HFFc6 (cell line): ENCODE measurements at places on chromosomes 2 and 18. TPM values are rescaled to one million over a fixed set of nuclear protein-coding genes. Genes with fewer than 3 reads are reported as not detected.

Gene FOXI3
- total RNA-seq, result not detected in 3 replicates

Gene OSBPL6
- total RNA-seq, result 3.3 to 8.3 TPM (median 5.6 TPM) in 3 replicates

Gene UGT1A4
- not detected in 3 replicates for total RNA-seq

Gene MAPRE3
- total RNA-seq, result 17.9 to 22.2 TPM (median 19.9 TPM) in 3 replicates

Gene DRC1
- not detected in 3 replicates for total RNA-seq

DNA sequence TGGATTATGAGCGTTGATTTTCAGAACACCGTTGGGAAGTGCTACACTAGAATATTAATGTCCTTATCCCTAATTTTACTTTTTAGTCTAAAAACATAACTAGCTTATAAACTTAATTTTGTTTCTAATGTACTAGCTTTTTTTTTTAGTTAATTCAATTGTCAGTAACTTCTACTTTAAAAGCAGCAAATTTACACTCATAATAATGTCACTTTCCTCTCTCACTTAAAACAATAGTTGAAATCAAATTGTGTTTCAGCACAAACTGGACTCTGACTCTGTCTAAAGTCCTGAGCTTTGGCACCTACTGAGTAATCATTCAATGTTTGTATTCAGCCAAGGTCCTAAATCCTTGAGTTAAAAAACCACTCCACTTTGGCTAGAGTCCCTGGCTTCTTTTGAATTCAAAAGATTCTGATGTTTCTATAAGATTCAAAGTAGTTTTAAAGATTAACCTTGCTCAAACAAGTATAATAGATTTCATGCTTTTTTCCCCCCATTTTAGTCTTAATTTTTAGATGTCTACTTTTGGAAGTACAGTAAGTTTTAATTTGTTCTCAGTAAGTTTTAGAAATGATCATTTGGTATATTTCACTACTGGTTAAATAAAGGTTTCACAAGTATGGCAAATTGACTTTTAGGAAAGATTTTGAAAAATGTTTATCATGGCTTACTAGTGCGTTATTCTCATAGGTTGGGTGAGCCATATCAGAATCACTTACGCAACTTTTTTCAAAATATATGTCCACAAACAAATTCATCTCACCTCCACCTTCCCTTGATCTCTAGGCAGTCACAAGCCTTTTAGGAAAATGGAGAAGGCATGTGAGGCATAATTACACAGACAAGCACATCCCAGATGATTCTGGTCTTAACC lies 23.4 kb downstream of the CCNYL1 start:
- no peak for DNase-seq

DNA sequence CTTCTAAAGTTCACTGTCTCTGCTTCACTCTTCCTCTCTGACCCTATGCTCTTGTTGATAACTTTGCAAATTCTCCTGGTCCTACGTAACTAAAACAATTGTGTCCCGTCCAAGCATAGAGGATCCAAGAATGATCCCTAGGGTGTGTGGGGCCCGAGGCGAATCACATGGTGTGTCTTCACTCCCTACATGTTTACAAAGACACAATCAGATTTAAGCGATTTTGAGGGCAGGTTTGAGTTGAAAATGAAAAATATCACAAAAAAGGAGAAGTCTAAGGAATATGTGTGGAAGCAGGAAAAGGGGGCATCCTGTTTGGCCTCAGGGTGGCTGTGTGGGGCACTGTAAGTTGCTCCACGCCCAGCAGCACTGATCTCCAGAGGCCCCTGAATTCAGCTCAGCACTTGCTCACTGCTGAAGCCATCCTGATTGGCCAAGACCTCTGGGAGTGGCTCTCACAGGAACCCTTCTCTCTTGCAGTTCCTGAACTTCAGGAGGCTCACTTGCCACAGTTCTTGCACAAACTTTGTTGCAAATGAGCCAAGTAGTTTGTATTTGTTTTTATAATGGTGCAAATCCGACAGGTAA lies 363.6 kb downstream of the ZNF521 start:
- DNase-seq, result no peak

DNA sequence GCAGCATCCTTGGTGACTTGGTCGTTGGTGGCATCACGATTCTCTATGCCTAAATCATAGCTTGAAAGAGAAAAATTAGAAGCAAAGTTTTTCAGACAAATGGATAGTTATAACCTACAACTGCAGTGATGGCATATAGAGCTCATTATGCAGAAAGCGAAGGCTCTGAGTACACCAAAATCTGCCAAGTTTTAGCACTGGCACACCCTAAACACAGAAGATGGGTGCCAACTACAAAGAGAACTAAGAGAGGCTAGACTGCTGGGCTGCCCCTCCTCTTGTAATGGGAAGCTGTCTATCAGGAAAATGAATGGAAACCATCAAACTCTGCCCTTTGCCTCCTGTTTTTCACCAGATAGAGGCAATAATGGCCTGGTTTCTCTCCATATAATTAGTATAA lies 6.3 kb downstream of the IDH1 start:
- DNase-seq, result no peak

- DNase-seq, result peak; percentile 12
These were observed 195.1 kb downstream of the EXOC6B start for GRCh38 chr2:72630767-72631166.

DNA sequence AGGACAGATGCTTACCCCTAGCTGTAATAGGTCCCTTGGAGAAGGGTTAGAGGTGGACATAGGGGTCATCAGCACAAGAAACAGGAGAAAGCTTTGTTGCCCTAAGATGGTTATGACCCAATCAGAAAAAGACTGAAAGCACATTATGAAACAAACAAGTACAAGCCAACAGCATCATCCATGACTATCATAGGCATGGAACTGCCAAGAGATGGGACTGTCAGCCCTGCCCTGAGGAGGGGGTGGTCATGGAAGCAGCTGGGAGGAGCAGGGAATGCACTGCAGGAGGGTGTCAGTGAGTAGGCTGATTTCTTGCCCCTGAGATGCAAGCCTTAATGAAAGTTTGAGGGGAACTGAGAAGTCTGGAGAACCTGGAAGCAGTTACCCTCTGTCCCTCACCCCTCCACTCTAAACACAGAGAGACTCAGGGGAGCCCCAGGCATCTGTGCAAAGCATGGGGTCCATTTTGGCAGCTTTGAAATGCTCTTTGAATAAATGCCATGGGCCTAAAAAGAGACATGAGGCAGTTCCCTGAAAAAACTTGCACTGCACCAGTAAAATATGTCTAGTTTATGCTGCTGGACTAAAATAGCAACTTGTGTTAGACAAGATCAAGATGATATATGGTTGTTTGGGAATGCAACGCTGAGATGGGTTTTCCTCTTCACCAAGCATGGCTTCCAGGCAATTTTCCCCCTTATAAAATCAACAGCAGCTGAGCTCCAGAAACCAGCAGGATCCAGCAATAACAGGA lies 122.7 kb upstream of the ZFP36L2 start:
- DNase-seq, result peak; percentile 49

DNA sequence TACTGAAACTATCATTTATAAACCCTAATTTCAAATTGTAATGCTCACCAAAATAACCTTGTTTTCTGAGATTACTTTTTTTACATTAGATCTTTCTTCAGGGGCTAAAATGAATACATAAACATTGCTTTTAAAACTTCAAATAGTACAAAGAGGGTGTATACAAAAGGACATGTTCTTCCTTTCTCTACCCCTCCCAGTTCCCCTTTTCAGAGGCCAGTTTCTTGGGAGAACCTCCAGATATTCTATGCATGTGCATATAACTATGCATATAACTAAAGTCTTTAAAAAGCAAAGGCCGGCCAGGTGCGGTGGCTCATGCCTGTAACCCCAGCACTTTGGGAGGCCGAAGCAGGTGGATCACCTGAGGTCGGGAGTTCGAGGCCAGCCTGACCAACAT lies 10.6 kb upstream of the FAM117B start:
- DNase-seq, result no peak

DNA sequence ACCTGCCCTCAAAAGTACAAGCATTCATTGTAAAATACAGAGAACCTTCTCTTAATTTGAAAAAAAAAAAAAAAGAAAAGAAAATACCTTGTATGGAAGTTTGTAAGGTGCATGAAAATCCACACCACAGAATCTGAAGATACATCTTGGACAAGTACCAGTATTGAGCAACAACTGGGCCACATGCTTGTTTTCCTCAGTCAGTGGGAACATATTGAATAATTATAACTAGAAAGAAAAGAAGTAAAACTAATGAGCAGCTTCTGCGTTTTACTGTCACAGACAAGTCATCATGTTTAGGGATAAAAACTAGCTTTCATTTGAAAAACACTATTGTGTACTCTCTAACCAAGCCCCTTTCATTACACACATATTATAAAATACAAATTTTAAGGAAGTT lies 5.8 kb upstream of the PEX13 start:
- DNase-seq, result no peak

DNA sequence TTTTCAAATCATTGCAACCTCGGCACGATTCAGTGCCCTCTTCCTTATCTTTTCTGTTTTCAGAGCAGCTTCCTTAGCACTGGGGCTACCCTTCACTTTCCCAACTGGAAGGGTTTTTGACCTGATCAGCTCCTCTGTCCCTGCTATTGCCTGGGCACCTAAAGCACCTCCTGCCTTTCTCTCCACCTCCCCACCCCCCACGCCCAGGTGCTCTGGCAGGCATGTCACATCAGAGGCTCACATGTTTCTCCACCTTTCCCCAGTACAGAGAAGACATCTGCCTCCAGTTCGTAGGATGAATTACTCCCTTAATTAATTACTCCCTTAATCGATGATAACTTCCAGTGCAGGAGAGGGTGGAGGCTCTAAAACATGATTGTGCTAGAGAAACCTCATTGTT lies 88.7 kb upstream of the LCLAT1 start:
- DNase-seq, result no peak

DNA sequence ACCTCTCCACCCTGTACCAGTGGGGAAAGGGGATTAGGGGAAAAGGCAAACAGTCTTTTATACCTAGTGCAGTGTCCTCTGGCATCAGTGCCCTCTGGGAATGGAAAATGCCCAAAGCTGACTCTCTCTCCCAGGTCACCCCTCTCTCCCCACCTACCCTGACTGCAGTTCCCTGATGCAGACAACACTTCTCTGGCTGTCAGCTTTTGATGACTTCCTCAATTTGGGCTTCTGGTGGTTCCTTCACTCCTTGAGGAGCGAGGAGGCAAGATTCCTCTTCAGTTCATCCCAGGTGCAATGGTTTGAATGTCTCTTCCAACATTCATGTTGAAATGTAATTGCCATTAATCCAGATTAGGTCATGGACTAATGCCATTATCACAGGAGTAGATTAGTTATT lies 19.7 kb upstream of the PPM1B start:
- DNase-seq, result no peak

DNA sequence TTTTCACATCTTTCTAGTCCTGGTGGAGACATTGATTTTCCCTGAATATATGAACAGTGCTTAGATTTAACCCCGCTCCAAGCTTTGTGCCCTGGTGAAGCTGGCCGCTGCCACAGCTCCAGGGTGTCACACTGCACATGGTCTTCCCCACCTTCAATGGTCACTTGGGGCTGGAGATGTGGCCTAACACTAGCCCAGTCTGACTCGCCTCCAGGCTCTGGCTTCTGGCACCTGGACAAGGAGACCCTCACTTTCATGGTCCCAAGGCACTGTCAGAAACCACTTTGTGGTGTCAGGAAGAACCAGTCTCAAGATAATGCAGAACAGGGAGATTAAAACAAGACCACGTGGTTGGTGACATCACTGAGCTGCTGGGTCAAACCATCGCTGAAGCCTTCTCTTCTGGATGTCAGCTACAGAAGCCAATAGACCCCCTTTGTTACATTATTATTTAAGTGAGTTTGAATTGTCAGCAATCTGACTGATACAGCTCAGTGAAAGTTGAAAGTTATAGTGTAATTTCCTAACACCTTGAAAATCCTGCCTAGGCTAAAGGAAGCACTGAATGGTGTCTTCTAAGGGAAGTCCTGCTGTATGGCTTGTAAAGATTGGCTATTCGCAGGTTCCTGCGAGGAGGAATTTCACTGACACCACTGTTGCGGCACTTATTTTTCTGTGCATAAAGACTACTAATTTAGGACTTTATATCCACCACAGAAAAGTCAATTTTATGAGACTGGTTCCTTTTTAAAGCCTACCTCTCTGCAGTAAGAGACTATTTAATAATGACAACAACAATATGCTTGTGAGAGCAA lies 55.0 kb upstream of the CTDP1 start:
- no peak for DNase-seq

GRCh38 chr2:86017901-86018896 lies 87.5 kb downstream of the POLR1A start:
- no peak for DNase-seq

GRCh38 chr18:78939105-78939504 lies 40.5 kb upstream of the SALL3 start:
- no peak for DNase-seq

GRCh38 chr2:167406558-167406957 lies 518.3 kb downstream of the XIRP2 start:
- no peak for DNase-seq

GRCh38 chr2:98026927-98027522 lies 31.3 kb upstream of the TMEM131 start:
- no peak for DNase-seq

GRCh38 chr2:214395040-214395439 lies 15.8 kb upstream of the VWC2L start:
- DNase-seq, result no peak

- no peak for DNase-seq
These were observed 4.9 kb upstream of the LBH start for GRCh38 chr2:30226144-30227032.

DNA sequence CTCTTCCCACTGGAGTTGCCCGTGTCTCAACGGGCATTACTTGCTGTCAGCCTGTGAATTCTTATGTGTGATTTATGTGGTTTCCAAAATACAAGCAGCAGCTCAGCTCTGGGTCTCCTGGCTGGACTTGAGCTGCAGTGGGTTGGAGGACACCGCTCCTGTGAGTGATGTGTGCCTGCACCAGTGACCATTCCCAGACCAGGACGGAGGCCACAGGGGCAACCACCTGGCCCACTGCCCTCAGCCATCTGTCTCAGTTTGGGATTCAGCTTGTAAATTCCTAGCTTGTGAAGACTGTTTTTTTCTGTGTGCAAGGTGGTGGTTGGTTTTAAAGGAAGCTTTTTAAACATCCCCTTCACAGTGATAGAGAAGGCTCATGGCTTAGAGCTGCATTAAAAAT lies 261.0 kb downstream of the BCL2 start:
- DNase-seq, result no peak

DNA sequence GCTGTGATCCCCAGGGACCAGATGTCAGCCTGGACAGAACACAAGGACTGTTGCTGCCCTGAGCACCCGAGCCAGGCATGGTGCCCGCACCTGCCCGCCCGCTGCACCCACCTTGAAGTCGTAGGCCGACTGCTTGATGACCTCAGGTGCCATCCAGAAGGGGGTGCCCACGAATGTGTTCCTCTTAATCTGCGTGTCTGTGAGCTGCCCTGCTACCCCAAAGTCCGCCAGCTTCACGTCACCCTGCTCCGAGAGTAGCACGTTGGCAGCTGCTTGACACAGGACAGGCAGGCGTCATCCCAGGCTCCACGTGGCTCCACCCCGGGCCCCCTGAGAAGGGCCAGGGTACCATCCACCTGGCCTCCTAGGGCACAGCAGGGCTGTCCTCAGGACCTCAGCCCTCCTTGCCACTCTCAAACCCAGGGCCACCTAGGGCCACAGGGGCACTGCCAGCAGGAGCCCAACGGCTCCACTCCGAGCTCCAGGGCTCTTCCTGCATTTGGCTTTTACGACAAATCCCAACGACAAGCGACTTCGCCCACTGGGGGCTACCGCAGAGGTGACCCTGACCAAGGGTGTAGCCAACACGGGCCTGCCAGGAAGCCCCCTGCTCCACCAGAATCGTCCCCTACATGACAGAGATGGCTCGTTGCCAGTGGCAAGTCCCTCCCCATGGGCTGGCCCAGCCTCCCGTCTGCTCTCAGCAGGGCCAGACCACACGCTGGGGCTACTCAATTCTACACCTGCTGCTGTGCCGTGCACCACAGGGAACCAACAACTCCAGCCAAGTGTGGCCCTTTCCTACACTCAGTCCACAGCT lies 9.0 kb downstream of the STK25 start:
- no peak for DNase-seq
